Chondrocyte (in vitro differentiated cells): ENCODE measurements at places on chromosomes 2 and 18. TPM values are rescaled to one million over a fixed set of nuclear protein-coding genes. Genes with fewer than 3 reads are reported as not detected.

ANAPC1 gene
- 20.7 to 33.9 TPM (median 21.7 TPM) in 3 replicates for total RNA-seq

CXCR2 gene
- not detected in 3 replicates for total RNA-seq

SOX11 gene
- total RNA-seq = 31.6 to 46.6 TPM (median 32.1 TPM) in 3 replicates

HOXD13 gene
- not detected in 3 replicates for total RNA-seq

CRYGC gene
- total RNA-seq = not detected in 3 replicates

CCDC68 gene
- total RNA-seq = not detected in 3 replicates

ATL2 gene
- total RNA-seq = 30.5 to 50.2 TPM (median 34.1 TPM) in 3 replicates

RAB6C gene
- total RNA-seq = 0.24 to 0.37 TPM (median 0.31 TPM) in 3 replicates

RPRM gene
- total RNA-seq = not detected in 3 replicates

IL36A gene
- total RNA-seq = not detected in 3 replicates

RRM2 gene
- 25.7 to 48.3 TPM (median 26.0 TPM) in 3 replicates for total RNA-seq

VWA3B gene
- not detected in 3 replicates for total RNA-seq

LHCGR gene
- not detected in 3 replicates for total RNA-seq

OTOF gene
- not detected in 3 replicates for total RNA-seq

SLC66A2 gene
- total RNA-seq = 27.6 to 32.1 TPM (median 29.1 TPM) in 3 replicates

NOTO gene
- not detected in 3 replicates for total RNA-seq

DNA sequence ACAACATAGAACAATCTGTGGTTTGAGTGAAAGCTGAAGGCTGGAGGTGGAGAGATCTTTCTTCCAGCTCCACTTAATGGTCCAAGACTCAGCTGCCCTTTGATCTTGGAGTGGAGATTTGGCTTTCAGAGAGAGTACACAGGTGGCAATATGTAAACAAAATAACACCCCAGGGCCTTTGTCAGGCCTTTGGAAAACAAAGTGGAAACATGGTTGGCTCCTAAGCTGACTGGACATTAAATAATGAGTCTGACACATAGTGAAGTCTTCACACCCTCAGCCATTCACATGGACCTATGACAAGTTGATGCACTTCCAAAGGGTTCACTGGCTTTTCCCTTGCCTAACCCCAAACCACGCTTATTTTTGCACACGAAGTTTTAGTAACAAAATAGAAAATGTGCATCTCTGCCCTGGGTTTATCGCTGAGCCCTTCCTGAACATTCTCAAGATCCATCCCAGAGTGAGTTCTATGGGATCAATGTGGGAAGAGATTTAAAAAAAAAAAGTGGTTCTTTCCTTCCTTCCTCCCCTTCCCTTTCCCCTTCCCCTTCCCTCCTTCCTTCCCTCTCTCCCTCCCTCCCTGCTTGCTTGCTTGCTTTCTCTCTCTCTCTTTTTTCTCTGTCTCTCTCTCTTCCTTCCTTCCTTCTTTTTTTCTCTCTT is 201.3 kb upstream of the NT5C1B start:
- H3K27ac ChIP-seq = no peak overlapping the region
- H3K27me3 ChIP-seq = no peaks in the 10 kb centered on the region
- no peaks in the 10 kb centered on the region for H3K36me3 ChIP-seq
- H3K4me3 ChIP-seq = no peak overlapping the region

- H3K36me3 ChIP-seq = no peaks in the 10 kb centered on the region
- H3K4me3 ChIP-seq = peak overlapping the region; percentile 39
- peak overlapping the region; percentile 93 for H3K27ac ChIP-seq
Measured at GRCh38 chr2:237432484-237433092, 18.6 kb upstream of the COL6A3 start.

DNA sequence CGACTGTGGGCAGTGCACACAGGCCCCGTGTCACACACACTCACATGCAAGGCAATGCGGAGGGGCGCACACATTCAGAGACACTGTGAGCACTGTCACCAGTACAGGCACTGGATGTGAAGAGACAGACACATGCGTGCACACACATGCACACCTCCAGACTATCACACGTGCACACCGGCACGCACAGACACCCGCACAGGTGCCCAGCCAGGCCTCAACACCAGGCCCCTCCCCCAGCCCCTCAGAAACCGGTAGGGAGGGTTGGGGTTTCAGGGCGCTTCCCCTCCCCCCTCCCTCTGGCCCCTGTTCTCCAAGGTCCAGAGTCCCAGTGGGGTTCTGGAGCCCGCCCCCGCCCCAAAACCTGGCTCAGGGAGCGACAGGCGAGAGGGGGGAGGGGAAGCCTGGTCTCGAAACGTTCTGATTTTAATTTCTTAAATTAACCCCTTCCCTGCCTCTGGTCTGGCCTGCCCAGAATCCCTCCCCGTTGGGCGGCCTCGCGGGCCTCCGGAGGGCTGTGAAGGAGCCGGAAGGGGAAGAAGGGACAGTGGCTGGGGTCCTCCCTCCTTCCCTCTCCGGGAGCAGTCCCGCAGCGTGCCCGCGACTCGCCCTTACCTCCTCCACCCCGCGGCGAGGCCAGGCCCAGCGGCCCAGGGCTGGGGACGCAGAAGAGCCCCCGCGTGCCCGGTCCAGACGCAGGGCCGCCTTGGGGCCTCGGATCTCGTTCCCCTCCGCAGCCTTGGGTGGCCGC is 558 bp downstream of the FBXO41 start:
- no peak overlapping the region for H3K27ac ChIP-seq
- H3K27me3 ChIP-seq = peaks cover 30% of the 10 kb centered on the region
- no peaks in the 10 kb centered on the region for H3K36me3 ChIP-seq
- H3K4me3 ChIP-seq = peak overlapping the region; percentile 65

GRCh38 chr2:132978840-132979239 is 308.8 kb upstream of the LYPD1 start:
- H3K4me3 ChIP-seq = no peak overlapping the region
- H3K4me1 ChIP-seq = no peaks in the 10 kb centered on the region
- no peak overlapping the region for H3K27ac ChIP-seq
- H3K27me3 ChIP-seq = no peaks in the 10 kb centered on the region
- no peak for DNase-seq
- no peaks in the 10 kb centered on the region for H3K36me3 ChIP-seq

- H3K36me3 ChIP-seq = no peaks in the 10 kb centered on the region
- DNase-seq = no peak
- H3K27ac ChIP-seq = peak overlapping the region; percentile 15
- no peaks in the 10 kb centered on the region for H3K27me3 ChIP-seq
- H3K4me1 ChIP-seq = peaks cover 21% of the 10 kb centered on the region
Measured at GRCh38 chr2:221285148-221285547, 287.0 kb downstream of the EPHA4 start.

GRCh38 chr2:161569401-161569800 is 54.8 kb upstream of the SLC4A10 start:
- no peaks in the 10 kb centered on the region for H3K4me1 ChIP-seq
- DNase-seq = no peak
- H3K4me3 ChIP-seq = no peak overlapping the region
- H3K27ac ChIP-seq = no peak overlapping the region
- peaks cover 7% of the 10 kb centered on the region for H3K27me3 ChIP-seq

DNA sequence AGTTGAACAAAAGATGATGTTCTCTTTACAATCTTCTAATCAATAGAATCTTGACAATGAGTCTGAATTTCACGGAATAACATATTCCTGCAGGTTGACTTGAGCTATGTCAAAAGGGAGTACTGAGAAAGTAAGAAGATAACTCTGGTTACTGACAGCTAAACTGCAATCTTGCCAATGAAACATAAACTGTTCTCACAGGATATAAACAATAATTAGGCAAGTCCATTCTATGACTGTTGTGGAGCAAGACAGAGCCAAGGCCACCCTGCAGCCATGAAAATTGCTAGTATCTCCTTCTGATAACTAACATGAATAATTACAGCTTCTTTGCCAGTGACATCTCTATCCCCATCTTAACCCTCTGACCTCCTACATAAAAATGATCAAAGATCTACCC is 6.3 kb upstream of the RPRD1A start:
- no peak for DNase-seq
- H3K27me3 ChIP-seq = peaks cover 10% of the 10 kb centered on the region
- H3K4me1 ChIP-seq = peaks cover 2% of the 10 kb centered on the region
- H3K4me3 ChIP-seq = no peak overlapping the region
- H3K27ac ChIP-seq = no peak overlapping the region

- no peaks in the 10 kb centered on the region for H3K27me3 ChIP-seq
- DNase-seq = no peak
- no peaks in the 10 kb centered on the region for H3K4me1 ChIP-seq
- no peak overlapping the region for H3K27ac ChIP-seq
Measured at GRCh38 chr2:146108993-146109392, 1589.1 kb upstream of the ZEB2 start.

- no peaks in the 10 kb centered on the region for H3K4me1 ChIP-seq
- peaks cover 2% of the 10 kb centered on the region for H3K36me3 ChIP-seq
- H3K27ac ChIP-seq = no peak overlapping the region
- no peak overlapping the region for H3K4me3 ChIP-seq
- peaks cover 36% of the 10 kb centered on the region for H3K27me3 ChIP-seq
Measured at GRCh38 chr2:239554766-239555570, 154.1 kb upstream of the HDAC4 start.

DNA sequence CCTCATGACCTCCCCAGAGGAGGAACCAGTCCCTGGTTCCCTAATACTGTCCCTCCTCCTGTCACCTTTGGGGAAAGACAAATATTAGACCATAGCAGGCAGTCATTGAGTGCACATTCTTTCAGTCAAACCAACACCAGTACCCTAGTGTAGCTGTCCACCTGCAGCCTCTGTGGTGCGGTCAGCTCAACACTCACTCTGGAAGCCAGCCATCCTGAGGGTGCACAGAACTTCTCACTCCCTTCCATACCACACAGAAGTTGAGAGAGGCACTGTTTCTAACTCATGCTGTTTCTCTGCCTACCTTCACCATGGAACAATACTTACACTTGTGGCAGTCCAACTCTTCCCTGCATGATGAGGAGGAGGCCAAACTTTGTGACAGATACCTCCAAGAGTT is 232.6 kb upstream of the FBXO11 start:
- H3K27ac ChIP-seq = no peak overlapping the region
- H3K4me3 ChIP-seq = no peak overlapping the region
- no peaks in the 10 kb centered on the region for H3K4me1 ChIP-seq
- no peak for DNase-seq
- H3K27me3 ChIP-seq = no peaks in the 10 kb centered on the region

DNA sequence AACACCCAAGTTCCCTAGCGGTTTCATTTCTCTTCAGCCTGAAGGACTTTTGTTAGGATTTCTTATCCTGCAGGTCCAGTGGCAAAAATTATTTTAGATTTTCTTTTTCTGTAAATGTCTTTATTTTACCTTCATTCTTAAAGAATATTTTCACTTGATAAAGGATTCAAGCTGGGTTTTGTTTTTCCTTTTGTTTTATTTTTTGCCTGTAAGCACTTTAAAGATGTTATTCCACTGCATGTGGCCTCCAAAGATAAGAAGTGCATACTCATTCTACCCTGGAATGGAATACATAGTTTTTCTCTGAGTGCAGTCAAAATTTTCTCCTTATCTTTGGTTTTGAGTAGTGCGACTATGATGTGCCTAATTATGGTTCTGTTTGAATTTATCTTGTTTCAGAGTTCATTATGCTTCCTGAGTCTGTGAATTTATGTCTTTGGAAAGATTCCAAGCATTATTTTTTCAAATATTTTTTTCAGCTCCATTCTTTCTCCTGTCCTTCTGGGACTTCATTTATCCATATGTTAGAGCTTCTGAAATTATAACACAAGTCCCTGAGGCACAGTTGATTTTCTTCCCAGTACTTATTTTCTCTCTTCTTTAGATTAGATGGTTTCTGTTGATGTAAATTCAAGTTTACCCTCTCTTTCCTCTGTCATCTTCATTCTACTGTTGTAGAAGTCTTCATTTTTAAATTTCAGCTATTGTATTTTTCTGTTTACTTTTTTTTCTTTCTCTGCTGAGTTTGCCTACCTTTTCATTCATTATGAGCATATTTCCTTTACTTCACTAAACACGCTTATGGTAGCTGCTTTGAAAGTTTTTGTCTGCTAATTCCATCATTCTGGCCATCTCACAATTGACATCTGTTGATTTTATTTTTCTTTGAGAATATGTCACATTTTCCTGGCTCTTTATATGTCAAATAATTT is 69.6 kb downstream of the MAPRE2 start:
- H3K36me3 ChIP-seq = no peaks in the 10 kb centered on the region
- H3K4me3 ChIP-seq = no peak overlapping the region
- no peak for DNase-seq
- H3K4me1 ChIP-seq = peaks cover 10% of the 10 kb centered on the region

- peaks cover 25% of the 10 kb centered on the region for H3K4me1 ChIP-seq
- H3K27ac ChIP-seq = no peak overlapping the region
- no peak for DNase-seq
- H3K4me3 ChIP-seq = no peak overlapping the region
- no peaks in the 10 kb centered on the region for H3K27me3 ChIP-seq
Measured at GRCh38 chr2:151860210-151860609, 32.0 kb upstream of the ARL5A start.

GRCh38 chr2:200021449-200022114 is 66.2 kb downstream of the MAIP1 start:
- peaks cover 3% of the 10 kb centered on the region for H3K36me3 ChIP-seq
- H3K4me1 ChIP-seq = peaks cover 7% of the 10 kb centered on the region
- no peak overlapping the region for H3K27ac ChIP-seq
- no peaks in the 10 kb centered on the region for H3K27me3 ChIP-seq
- H3K4me3 ChIP-seq = no peak overlapping the region

GRCh38 chr2:51597086-51597485 is 565.2 kb upstream of the NRXN1 start:
- peaks cover 1% of the 10 kb centered on the region for H3K27me3 ChIP-seq
- DNase-seq = no peak
- no peak overlapping the region for H3K4me3 ChIP-seq

DNA sequence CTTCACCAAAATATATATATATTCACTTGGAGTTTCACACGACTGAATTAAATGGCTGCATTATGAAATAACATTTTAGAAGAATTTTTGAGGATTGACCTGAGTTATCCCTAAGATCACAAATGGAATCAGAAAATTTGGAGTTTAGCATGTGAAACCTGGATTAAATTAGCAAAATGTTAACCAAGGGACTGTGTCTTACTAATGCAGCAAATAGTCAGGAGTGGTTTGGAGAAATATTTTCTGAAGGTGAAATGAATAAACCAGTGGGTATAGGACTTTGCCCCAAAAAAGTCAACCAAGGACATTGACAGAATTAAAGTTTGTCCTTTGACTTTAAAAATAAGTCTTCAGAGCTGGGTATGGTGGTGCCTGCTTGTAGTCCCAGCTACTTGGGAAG is 111.2 kb downstream of the PRPF40A start:
- peaks cover 26% of the 10 kb centered on the region for H3K4me1 ChIP-seq
- H3K27me3 ChIP-seq = no peaks in the 10 kb centered on the region
- no peak for DNase-seq
- H3K4me3 ChIP-seq = no peak overlapping the region
- H3K27ac ChIP-seq = peak overlapping the region; percentile 22

DNA sequence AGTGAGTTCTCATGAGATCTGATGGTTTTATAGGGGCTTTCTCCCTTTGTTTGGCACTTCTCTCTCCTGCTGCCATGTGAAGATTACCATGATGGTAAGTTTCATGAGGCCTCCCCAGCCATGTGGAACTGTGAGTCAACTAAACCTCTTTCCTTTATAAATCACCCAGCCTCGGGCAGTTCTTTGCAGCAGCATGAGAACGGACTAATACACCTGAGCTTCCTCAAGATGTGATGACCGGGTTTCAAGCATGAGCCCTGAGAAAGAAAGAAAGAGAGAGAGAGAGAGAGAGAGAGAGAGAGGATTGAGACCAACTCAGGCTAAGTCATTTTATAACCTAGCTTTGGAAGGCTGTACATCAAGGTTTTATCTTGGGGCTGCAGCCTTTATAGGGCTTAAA is 167.7 kb upstream of the SERPINE2 start:
- no peak overlapping the region for H3K4me3 ChIP-seq
- H3K27ac ChIP-seq = no peak overlapping the region
- H3K4me1 ChIP-seq = no peaks in the 10 kb centered on the region
- no peaks in the 10 kb centered on the region for H3K36me3 ChIP-seq

GRCh38 chr2:55811048-55811447 is 112.5 kb downstream of the EFEMP1 start:
- no peak for DNase-seq
- H3K27me3 ChIP-seq = peaks cover 2% of the 10 kb centered on the region
- no peak overlapping the region for H3K4me3 ChIP-seq
- H3K36me3 ChIP-seq = peaks cover 2% of the 10 kb centered on the region
